RCC 7860 (cell line): ENCODE measurements at places on chromosomes 1 and 21.

DNA sequence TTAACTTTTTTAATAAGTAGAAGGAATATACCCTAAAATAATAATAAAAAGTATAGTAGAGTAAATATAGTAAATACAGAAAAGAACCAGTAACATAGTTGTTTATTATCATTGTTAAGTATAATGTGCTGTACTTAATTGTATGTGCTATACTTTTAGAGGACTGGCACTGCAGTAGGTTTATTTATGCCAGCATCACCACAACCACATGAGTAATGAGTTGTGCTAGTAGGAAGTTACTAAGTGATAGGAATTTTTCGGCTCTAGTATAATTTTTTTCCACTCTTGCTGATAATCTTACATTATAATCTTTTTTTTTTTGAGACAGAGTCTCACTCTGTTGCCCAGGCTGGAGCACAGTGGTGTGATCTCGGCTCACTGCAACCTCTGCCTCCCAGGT lies 71.6 kb downstream of the IVNS1ABP start:
- DNase-seq: no peak

GRCh38 chr1:118934706-118935105 lies 53.4 kb downstream of the TBX15 start:
- no peak for DNase-seq

DNA sequence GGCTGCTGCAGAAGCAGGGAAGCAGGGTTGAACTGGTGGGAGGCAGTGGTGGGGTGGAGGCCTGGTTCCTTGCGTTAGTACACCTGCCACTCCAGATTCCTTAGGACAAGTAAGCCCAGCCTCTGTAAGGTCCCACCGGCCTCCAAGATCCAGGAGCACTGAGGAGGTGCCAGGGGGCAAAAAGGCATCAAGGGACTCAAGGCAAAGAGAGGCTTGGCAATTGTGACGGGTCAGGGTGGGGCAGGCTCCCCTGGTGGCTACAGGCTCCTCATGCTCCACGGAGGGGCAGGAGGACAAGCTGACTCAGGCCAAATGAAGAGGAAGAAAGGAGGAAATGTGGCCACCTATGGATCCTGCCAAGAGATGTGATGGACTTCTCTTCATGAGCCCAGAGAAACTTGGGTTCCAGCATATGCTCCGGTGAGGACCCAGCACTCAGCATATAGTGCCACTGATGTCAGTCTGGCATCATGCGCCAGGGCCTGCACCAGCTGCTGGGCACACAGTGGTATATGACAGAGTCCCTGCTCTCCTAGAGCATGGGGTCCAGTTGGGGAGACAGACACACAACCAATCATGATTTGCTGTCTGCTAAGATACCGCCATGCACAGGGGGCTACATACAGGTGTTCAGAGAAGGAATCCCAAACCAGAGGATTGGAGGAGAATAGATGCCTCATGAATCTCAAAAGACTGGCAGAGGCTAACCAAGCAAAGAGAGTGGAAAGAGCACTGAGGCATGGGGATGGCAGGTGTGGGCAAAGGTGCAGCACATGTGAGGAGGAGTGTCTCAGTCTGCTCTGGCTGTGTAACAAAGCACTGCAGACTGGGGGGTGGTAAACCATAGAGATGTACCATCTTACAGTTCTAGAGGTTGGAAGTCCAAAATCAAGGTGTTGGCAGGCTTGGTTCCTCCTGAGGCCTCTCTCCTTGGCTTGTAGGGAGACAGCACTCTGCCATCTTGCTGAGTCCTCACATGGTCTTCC lies 249.7 kb downstream of the RHOU start:
- DNase-seq: no peak

DNA sequence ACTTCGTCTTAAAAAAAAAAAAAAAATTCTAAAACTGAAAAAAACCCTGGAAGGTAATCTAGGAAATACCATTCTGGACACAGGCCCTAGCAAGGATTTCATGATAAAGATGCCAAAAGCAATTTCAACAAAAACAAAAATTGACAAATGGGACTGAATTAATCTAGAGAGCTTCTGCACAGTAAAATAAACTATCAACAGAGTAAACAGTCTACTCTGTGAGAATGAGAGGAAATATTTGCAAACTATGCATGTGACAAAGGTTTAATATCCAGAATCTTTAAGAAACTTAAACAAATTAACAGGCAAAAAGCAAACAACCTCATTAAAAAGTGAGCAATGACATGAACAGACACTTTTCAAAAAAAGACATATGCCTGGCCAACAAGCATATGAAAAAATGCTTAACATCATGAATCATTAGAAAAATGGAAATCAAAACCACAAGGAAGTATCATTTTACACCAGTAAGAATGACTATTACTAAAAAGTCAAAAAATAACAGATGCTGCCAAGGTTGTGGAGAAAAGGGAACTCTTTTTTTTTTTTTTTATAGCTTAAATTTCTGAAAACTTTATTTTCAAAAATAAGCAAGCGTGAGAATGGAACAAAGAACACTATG lies 29.4 kb upstream of the RNPC3 start:
- no peak for DNase-seq

DNA sequence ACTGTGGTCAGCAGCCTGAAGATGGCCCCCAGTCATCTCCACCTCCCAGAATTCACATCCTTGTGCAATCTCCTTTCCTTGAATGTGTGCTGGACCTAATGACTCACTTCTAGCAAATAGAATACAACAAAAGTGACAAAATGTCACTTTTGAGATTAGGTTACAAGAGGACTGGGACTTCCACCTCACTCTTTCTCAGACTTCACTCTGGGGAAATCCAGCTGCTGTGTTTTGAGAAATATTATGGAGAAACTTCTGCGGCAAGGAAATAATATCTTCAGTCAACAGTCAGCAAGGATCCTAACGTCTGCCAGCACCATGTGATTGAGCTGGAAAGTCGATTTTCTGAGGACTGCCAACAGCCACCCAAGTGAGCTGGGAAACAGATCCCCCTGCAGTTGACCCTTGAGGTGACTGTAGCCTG lies 70.5 kb upstream of the GADD45A start:
- DNase-seq: no peak
